ENCODE measurements at places on chromosomes 3 and 15.

- DNase-seq, result no peak
Observed at GRCh38 chr15:38796589-38796988, 232.0 kb upstream of the RASGRP1 start.

DNA sequence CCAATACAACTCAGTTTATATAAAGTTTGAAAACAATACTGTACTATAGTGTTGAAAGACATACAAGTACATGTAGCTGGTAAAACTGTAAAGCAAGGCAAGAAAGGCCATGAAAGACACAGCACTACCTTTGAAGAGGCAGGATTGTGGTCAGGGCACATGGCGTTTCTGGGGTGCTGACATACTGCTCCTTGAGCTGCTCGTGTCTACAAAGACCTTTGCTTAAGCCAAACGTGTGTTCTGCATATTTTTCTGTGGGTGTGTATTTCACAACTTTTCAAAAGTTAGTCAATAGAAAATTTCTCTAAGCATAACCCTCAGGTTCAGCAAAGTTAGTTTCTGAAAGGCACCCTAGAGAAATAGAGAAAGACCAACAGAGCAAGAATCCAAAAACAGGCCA lies 14.1 kb upstream of the TOPAZ1 start:
- no peak for DNase-seq

DNA sequence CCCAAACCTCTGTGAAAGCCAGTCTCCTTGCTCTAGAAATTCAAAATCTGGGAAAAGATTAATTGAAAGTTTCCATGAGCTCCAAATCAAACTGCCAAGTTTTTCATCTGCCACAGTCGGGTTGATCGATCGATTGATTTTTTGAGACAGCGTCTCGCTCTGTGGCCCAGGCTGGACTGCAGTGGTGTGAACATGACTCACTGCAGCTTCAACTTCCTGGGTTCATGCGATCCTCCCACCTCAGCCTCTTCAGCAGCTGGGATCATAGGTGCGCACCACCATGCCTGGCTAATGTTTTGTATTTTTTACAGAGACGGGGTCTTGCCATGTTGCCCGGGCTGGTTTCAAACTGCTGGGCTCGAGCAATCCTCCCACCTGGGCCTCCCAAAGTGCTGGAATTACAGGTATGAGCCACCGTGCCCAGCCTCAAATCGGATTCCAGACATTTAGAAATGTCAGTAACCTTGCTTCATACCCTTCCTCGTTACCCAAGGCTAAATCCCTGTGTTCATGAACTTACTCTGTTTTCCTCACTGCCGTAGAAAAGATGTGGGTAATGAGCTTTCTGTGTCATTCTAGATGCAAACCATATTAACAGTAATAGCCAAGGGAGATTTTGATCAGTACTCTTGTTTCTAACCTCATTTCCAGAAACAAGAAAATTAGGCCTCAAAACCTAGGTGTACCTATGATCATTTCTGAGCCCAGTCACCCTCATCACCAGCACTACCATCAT lies 105.9 kb upstream of the AKAP13 start:
- DNase-seq, result no peak

GRCh38 chr3:178950676-178951075 lies 120.9 kb downstream of the ZMAT3 start:
- no peak for DNase-seq

GRCh38 chr3:61765157-61765876 lies 203.9 kb downstream of the PTPRG start:
- no peak for DNase-seq

GRCh38 chr15:39238443-39238842 lies 342.4 kb upstream of the THBS1 start:
- DNase-seq, result no peak

DNA sequence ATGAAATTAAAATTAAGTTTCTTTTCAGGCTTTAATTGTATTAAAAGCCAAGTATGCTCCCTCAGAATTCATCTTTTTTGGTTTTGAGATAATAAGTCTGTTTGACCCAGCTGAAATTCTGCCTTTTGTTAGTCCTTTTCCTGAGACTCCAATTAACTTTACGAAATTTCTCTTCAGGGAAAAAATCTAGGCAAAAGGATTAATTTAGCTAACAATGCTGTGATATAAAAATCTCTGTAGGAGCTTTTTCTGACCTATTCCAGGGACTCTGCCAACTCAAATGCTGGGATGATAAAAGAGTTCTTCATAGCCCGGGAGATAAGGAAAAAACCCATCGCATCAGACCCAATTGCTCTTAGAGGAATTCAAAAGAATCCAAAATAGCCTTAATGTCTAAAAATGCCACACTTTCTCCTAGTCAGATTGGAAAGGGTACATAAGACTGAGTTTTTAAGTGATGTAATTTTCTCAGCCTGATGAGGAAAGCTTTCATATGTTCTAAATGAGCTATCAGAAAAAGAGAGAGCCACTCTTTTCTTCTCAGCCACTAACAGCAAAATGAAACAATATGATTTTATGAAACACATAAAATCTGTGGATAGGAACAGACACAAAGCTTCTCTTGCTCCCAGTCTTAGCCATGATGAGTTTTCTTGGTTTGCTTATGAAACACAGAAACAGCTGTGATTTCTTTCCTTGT lies 405.1 kb downstream of the ROBO1 start:
- DNase-seq, result no peak

GRCh38 chr3:42711491-42712343 lies 9.1 kb upstream of the HHATL start:
- DNase-seq, result no peak
